Caco-2 (cell line): ENCODE measurements at places on chromosomes 5 and 9. TPM values are rescaled to one million over a fixed set of nuclear protein-coding genes. Genes with fewer than 3 reads are reported as not detected.

DNA sequence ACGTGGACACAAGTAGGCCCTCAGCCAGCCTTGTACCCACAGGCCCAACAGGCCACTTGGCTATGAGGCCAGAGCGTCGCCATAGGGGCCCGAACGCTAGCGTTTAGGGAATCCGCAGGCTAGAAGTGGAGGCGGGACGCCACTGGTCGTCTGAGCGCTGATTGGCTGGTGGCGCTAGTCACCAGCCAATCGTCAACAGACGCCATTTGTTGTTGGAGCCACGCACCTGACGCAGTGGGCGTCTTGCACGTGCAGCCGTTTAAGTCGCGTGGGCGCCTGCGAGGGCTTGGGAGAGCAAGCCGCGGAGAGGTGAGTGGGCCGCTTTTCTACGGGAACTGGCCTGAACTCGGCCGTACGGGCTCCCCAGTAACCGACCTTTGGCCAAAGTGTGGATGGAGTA lies at the start of gene DDX4:
Gene DDX4, plus strand, starts transcription at position 269 of the 400 bp plus-strand sequence. CDS start 903 bp downstream, outside the sequence.
- no peak for DNase-seq

DNA sequence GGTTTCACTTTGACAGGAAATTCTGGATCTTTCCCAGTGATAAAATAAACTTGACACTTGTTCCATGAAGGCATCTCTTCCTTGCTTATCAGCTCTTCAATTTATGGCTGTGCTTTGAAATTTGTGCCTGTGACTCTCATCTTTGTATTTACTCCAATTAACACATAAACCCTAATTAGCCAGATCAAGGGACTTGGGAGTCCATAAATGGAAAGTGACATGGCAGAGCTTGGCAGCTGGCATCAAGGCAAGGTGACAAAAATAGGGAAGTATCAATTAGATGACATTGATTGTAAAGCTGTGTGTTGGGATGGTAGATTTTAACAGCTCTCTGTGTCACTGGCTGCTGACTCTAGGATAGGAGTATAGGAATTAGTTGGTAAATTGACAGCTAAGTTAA lies 133.9 kb downstream of the PBX3 start:
- DNase-seq, result no peak

GRCh38 chr5:67644221-67644920 lies 447.8 kb upstream of the CD180 start:
- DNase-seq, result no peak

GRCh38 chr9:134339183-134339806 lies 13.0 kb downstream of the RXRA start:
- DNase-seq, result no peak

DNA sequence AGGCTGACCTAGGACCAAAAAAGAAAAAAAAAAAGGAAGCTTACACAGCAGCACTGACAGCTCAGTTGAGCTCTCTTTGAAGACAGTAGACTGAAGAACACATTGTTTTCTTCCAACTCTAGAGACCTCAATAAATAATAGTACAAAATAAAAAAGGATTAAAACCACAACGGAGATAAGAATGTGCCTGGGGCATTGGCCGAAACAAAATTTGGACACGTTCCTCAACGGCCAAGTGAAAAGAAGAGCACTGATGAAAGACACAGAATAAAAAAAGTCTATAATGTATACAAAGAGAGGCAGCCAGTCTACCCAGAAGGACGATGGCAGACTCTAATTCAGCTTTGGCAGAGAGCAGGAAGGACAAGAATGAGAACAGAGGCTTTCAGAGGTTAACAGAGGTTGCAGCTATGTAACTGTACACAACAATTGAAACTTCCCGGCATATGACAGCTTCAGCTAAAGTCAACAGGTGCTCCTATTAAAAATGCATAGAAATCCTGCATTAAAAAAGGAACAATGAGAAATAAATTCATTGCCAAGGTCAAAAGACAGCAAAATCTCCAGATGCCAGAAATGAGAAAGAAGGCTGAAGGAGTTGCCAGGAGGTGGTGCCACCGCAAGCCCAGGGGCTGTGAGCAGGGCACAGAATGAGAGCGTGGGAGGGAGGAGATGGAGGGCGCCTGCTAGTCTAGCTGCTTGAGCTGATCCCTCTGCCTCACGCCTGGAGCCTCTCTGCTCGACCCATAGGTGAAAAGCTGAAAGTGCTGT lies 113.9 kb downstream of the DCP2 start:
- no peak for DNase-seq

DNA sequence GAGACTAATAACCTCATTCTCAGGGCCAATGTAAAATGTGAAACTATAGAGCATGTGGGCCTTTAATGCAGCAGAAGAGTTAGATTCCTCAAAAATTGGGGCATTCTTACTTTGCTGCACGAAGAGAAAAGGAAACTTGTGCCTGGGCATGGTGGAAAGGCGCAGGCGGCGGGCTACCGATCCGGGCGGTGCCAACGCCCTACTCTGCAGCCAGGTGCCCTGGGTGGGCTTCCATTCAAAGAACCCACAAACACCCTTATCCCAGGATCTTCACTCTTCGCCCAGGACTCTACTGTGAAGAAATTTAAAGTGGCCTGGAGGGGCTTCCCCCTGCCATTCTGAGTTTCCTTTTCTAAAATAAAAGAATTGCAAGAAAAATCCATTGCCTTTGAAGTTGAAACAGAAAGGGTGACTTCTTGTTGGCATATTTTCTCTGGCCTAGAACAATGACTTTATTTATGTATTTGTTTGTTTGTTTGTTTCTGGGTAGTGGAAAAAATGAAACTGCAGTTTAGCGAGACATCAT lies 124.9 kb downstream of the TMEM161B start:
- no peak for DNase-seq

GRCh38 chr5:79692596-79692995 lies 3.0 kb downstream of the CMYA5 start:
- DNase-seq, result no peak

DNA sequence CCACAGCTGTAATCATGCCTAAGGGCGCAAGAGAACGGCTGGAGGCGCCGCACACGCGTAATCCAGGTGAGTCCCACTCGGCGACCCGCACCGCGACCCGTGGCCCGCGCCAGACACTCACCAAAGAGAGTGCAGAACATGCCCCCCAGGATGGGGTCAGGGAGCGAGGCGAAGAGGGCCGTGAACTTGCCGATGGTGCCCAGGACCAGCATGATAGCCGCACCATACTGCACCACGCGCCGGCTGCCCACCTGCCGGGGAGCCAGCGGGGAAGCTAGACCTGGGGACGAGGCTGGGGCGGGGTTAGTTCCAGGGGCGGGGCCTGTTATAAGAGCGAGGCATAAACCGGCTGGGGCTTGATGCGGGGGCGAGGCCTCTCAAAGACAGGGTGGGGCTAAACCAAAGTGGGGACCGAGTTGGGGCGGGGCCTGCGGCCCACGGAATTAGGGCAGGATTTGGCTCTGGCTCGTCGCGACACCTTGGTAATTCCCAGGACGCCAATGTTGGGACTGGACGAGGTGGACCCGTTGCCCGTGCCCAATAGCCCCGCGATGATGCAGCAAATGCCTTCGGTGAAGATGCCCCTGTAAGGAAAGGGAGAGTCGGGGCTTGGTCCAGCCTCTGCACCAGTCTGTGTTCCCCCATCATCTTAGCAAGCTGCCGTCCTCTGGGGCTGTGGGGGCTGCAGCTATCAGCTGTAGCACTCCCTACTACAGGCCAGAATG lies 4.8 kb downstream of the SLC23A1 start:
- no peak for DNase-seq

GFPT2 gene
- 0.72 and 1.6 TPM in 2 replicates for total RNA-seq

PLPP7 gene
- 0.11 TPM in 1 of 2 replicates, not detected in the other for total RNA-seq
